ENCODE measurements at places on chromosomes 7 and 10.

- no peak for DNase-seq
Observed at GRCh38 chr10:23063045-23063972, 32.1 kb upstream of the MSRB2 start.

GRCh38 chr7:25002786-25003185 lies 22.8 kb upstream of the OSBPL3 start:
- no peak for DNase-seq

GRCh38 chr7:133102276-133103060 lies 20.6 kb upstream of the CHCHD3 start:
- no peak for DNase-seq

GRCh38 chr10:67098461-67098860 lies 172.6 kb downstream of the LRRTM3 start:
- DNase-seq = no peak

GRCh38 chr7:42930889-42931288 lies 1.1 kb downstream of the PSMA2 start:
- DNase-seq = no peak

GRCh38 chr10:609262-609658 lies 80.2 kb downstream of the DIP2C start:
- no peak for DNase-seq

- DNase-seq = no peak
Observed at GRCh38 chr7:135001390-135002165, 15.3 kb downstream of the AGBL3 start.

- DNase-seq = no peak
Observed at GRCh38 chr7:95303013-95303905, 21.1 kb downstream of the PON1 start.

DNA sequence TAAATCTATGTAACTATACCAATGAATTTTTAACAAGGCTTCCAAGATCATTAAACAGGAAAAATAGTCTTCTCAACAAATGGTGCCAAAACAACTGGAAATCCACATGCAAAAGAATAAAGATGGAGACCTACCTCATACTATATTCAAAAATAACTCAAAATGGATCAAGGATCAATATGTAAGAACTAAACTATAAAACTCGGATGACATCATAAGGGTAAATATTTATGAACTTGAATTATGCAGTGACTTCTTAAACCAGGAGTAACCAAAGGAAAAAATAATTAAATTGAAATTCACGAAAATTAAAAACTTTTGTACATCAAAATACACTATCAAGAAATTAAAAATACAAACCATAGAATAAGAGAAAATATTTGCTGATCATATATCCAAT lies 728.7 kb upstream of the GHITM start:
- no peak for DNase-seq

DNA sequence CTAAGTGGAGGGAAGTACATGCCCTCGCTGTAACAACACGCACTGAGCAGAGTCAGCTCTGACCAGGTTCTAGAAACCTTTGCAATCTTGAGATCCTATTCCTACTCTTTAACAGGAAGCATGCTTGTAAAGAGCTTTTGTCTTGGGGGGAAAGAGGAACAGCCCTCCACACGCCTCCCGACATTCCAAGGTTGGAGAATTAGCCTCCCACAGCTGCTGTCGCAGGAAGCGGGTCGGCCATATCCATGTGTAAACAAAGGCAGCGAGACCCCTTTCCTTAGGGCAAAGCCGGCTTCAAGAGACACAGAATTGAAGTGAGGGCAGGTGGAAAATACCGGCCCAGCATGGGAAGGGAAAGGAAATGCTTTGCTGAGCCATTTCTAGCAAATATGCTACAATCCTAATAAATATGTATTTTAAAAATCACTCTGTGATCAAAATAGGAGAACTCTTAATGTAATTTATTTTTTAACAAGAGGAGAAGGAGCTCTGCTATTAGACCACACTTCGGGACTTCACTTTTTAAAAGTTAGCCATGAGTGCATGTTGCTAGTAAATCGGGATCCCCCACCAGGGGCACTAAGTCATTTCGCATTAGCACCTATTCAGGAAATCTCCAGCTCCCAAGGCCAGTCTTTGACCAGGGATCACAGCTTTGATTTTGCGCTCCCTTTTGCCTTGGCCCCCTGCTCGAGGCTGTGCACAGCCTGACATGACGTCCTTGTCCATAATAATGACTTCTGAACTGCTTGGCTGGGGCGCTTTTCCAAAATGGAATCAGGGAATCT lies 55.9 kb downstream of the FAM204A start:
- no peak for DNase-seq

DNA sequence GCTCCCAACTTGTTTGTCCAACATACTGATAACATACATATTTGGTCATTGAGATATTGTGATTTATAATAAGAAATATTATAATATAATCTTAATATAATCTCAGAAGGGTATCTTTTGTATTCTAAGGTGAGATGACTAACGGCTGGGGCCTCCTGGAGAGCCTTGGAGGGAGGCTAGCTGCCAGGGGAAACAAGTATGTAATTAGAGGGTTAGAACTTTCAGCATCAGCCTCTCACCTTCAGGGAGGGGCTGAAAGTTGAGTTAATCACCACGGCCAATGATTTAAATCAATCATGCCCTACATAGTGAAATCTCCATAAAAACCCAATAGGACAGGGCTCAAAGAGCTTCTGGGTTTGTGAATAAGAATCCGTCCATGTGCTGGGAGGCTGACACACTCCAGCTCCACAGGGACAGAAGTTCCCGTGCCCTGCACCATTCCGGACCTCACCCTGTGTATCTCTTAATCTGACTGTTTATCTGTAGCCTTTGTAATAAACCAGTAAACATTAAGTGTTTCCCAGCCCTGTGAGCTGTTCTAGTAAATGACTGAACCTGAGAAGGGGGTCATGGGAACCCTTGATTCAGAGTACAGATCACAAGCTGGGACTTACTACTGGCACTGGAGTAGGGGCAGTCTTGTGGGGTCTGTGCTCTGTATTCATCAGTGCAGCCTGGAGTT lies 86.3 kb upstream of the STEAP1B start:
- no peak for DNase-seq

GRCh38 chr10:78552261-78552811 lies 516.4 kb upstream of the ZMIZ1 start:
- no peak for DNase-seq

DNA sequence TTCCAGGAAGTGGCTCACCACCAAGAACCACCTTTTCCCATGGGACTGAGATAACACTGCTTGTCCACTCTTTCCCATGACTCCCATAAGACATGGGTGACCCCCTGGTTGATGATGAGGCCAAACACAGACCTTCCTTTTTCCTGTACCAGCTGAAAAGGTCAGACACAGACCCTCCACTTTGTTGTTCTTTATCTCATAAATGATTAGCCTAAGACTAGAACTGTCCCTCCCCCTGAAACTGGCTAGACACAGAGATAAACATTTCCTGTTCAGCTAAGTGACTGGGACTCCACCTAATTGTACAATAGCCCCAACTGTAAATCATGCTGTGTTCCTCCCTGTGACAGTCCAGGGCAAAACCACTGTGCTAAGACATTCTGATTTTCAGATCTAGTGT lies 8.2 kb upstream of the NRG3 start:
- no peak for DNase-seq

- no peak for DNase-seq
Observed at GRCh38 chr7:91946549-91946948, 5.9 kb downstream of the AKAP9 start.

DNA sequence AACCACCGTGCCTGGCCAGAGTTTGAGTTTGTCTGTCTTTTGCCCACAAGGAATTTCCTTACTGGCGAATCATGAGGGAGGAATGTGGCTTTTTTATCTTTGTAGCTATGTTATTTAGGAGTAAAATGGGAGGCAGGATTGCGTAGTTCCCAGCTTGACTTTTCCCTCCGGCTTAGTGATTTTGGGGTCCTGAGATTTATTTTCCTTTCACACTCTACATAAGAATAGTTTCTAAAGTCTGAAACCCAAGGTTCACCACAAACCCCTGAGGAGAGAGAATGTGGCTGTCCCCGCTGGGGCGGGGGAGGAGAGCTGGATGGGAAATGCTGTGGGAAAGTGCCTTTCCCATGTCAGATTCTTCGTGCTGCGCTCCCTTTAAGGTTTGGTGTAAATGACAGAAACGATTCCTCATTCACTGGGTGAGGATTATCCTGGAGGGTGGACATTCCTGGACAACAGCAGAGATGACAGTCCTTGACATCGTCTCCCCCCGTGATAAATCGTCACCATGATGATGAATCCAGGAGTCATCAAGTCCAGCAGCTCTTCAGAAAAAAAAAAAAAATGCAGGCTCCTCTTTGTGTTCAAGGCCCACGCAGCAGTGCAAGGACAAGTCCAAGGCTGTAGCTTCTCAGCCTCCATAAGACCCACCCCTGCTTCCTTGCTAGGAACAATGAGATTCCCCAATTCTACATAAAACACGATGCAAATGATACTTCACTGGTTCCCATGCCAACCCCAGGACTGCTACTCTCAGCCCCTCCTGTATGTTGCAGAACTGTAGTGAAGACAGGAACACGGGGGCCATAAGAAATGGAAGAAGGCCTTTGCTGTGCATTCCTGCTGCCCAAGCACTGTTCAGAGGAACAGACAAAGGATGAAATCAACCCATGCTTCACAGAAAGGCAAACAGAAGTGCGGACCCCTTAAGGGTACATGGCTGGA lies 233.1 kb downstream of the CCDC3 start:
- no peak for DNase-seq

GRCh38 chr7:70472601-70473237 lies 659.2 kb upstream of the GALNT17 start:
- DNase-seq = no peak

GRCh38 chr7:85612514-85612913 lies 425.7 kb upstream of the SEMA3D start:
- no peak for DNase-seq

GRCh38 chr7:128941323-128941890 lies 3.7 kb downstream of the IRF5 start:
- no peak for DNase-seq

GRCh38 chr7:2141651-2142050 lies 91.1 kb downstream of the MAD1L1 start:
- no peak for DNase-seq

DNA sequence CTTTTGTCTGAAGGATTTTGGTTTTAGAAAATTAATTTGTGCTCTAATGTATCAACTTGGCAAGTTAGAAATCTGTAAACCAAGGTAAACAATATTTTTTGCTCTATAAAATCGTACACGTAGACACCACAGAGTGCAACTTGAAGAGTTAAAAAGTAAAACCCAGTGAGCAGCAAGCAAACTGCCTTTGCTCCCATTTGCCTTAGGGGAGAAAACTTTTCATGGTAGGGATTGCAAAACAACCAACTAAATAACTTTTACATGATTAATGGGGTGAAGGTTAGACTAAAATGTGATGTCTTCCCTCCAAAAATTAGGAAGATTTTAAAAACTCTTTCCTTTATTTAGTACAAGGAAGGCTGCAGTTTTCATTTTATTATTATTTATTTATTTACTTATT lies 224.2 kb upstream of the LYZL1 start:
- DNase-seq = no peak

DNA sequence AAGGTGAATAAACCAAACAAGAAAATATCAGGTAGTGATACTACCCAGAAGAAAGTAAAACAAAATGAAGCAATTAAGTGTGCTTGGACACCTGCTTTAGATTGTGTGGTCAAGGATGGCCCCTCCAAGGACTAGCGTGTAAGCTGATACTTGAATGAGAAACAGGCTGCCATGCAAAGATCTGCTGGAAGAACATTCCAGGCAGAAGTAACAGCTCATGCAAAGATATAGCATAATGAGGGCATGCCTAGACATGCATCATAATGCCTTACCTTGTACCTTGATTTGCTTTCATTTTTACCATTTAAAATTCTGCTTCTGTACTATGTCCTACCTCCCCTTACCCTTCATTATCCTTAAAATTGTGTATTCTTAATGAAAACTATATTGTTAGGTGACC lies 74.8 kb upstream of the HDAC9 start:
- no peak for DNase-seq

GRCh38 chr7:154584352-154585252 lies 418.3 kb downstream of the PAXIP1 start:
- no peak for DNase-seq

- no peak for DNase-seq
Observed at GRCh38 chr10:88810196-88810961, 7.8 kb downstream of the LIPM start.

DNA sequence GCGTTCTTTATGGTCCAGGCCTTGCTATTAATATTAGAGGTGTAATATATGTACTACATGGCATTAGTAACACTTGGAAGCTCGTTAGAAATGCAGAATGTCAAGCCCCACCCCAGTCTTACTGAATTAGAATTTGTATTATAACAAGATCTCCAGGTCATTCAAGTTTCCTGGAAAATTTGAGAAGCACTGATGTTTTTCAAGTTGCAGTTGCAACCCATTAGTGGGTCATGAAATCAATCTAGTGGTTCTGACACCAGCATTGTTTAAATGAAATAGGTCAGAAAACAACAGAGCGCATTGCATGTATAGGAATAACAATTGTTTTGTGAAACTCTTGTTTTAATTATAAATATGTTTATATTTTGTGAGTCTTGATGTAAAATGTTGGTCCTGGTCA lies 28.8 kb upstream of the MICU1 start:
- no peak for DNase-seq

DNA sequence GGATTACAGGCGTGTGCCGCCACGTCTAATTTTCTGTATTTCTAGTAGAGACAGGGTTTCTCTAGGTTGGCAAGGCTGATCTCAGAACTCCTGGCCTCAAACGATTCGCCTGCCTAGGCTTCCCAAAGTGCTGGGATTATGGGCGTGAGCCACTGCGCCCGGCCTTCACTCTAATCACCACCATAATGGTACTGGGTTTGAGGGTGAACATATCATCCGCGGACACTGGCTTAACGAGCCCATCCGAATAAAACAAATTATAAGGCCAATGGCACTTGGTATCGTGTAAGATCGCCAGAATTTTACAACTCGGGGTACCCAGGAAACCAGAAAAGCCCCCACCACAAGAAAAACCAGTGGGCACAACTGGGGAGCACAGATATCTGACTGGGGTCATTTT lies 580 bp downstream of the FAM200A start:
- DNase-seq = no peak

DNA sequence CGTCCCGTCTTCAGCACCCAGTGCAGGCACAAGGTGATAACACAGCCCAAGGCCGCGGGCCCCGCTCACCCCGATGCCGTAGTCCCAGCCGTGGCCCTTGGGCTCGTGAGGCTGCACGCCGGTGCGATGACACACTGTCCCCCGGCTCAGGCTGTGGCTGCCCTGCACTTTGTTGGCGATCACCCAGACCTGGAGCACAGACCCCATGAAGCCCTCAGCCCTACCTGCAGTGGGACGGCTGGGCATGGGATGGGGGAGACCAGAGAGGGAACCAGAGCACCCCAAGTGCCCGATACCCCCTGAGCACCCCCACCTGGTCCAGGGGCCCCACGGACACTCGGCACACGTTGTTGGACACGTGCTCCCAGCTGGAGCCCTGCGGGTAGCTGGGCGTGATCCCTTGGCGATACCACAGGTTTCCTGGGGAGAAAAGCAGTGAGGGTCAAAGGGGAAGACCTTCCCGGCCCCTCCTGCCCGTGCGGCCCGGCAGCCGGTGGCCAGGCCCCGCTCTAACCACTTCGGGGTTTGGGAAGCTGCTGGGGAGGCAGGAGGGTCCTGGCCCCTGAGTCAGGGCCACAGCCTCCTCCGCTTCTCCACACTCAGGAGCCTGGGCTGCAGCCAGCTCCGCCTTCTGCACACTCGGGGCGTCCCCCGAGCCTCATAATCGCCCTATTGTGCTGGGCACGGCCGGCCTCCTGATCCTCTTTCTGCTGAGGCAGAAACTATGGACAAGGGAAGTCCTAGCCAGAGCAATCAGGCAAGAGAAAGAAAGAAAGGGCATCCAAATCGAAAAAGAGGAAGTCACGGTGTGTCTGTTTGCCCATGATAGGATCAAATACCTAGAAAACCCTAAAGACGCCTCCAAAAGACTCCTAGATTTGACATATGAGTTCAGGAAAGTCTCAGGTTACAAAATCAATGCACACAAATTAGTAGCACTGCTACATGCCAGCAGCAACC lies 6.7 kb downstream of the BHLHA15 start:
- no peak for DNase-seq

All from GM06990 (cell line).